ENCODE measurements at places on chromosomes 4 and X.

DNA sequence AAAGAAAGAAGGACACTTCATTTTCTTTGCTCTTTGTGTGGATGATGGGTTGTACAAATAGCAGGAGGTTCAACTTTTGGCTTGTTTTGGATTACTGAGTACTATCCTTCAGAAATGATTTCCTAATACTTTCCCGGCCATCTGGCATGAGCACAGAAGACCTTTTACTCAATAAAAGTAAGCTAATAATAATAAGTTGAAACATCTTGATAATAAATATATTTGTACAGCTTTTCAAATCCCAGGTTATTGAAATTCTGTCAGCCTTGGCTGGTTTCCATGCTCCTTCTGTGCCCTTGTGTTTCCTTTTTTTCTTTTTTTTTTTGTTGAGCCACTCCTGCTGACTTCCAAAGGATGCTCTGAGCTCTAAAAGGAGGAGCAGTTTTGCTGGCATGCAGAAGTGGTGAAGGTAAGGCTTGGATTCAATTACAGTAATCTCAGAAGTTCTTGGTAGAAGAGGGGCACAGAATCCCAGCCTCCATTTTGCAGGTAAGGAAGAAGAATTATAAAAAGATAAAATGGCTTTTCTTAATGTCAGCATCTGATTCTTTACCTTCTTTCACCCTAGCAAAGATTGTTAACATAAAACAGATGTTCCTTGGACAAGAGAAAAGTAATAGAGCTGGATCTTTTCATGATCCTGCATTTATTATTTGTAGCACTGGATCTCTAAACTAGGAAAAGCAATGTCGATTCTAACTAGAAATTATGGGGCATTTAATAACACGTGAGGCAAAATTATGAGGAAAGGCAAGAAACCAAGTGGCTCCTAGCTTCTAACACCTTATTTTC is 31.9 kb downstream of the REPS2 start:
- H3K4me3 ChIP-seq, result no peak overlapping the region
- no peaks in the 10 kb centered on the region for H3K36me3 ChIP-seq
- peaks cover 7% of the 10 kb centered on the region for H3K27me3 ChIP-seq
- DNase-seq, result no peak

- H3K27me3 ChIP-seq, result peaks cover 16% of the 10 kb centered on the region
- H3K4me3 ChIP-seq, result no peak overlapping the region
- H3K36me3 ChIP-seq, result no peaks in the 10 kb centered on the region
- H3K27ac ChIP-seq, result no peak overlapping the region
These were observed 192.4 kb upstream of the RASGEF1B start for GRCh38 chr4:81664079-81664478.

- no peak overlapping the region for H3K4me3 ChIP-seq
- peaks cover 6% of the 10 kb centered on the region for H3K4me1 ChIP-seq
- H3K36me3 ChIP-seq, result no peaks in the 10 kb centered on the region
- DNase-seq, result no peak
These were observed 94.1 kb downstream of the BCOR start for GRCh38 chrX:40003428-40004245.

GRCh38 chr4:78001531-78001930 is 55.6 kb upstream of the FRAS1 start:
- H3K4me1 ChIP-seq, result no peaks in the 10 kb centered on the region
- H3K36me3 ChIP-seq, result peaks cover 1% of the 10 kb centered on the region
- no peak for DNase-seq

DNA sequence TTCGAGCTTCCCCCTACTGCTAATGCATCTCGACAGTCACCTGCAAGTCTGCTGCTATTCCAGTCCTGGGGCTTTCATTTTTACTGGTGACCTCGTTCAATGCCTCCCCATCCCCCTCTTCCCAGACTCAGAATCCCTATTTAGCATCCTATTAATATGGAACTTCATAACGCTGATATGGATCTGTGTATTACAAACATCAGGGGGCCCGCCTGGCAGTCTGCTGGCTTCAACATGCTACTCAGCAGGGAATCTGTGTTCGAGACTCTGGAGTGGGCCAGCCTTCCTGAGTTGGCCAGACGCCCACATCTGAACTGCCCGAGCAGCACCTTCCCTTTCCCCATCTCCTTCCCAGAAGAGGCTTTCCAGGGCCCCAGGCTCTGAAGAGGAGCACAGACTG is 173.9 kb upstream of the PPARGC1A start:
- no peak overlapping the region for H3K4me3 ChIP-seq
- no peak overlapping the region for H3K27ac ChIP-seq
- H3K27me3 ChIP-seq, result no peaks in the 10 kb centered on the region

DNA sequence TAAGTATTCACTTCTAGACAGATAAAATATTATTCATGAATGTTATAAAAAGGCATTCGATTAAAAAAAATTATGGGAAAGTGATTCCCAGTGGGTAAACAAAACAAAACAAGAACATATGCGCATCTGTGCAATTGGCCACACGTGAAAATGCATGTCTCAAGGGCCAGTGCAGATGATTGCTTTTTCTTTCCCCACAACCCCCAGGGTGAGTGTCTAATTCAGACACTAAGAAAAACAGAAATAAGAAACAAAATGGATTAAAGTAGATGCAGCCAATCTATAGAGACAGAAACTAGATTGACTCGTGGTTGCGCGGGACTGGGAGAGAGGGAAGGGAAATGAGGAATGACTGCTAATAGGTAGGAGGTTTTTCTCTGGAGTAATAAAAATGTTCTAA is 49.5 kb downstream of the GPM6A start:
- H3K36me3 ChIP-seq, result no peaks in the 10 kb centered on the region
- H3K4me3 ChIP-seq, result no peak overlapping the region
- H3K27me3 ChIP-seq, result no peaks in the 10 kb centered on the region

GRCh38 chrX:103554687-103555424 is 30.5 kb upstream of the TCEAL4 start:
- peaks cover 6% of the 10 kb centered on the region for H3K4me1 ChIP-seq
- H3K36me3 ChIP-seq, result peaks cover 6% of the 10 kb centered on the region
- peak overlapping the region; percentile 84 for H3K4me3 ChIP-seq

GRCh38 chr4:83262682-83263081 is 21.9 kb downstream of the COQ2 start:
- H3K27me3 ChIP-seq, result no peaks in the 10 kb centered on the region
- no peak for DNase-seq
- H3K36me3 ChIP-seq, result peaks cover 4% of the 10 kb centered on the region
- no peak overlapping the region for H3K4me3 ChIP-seq

DNA sequence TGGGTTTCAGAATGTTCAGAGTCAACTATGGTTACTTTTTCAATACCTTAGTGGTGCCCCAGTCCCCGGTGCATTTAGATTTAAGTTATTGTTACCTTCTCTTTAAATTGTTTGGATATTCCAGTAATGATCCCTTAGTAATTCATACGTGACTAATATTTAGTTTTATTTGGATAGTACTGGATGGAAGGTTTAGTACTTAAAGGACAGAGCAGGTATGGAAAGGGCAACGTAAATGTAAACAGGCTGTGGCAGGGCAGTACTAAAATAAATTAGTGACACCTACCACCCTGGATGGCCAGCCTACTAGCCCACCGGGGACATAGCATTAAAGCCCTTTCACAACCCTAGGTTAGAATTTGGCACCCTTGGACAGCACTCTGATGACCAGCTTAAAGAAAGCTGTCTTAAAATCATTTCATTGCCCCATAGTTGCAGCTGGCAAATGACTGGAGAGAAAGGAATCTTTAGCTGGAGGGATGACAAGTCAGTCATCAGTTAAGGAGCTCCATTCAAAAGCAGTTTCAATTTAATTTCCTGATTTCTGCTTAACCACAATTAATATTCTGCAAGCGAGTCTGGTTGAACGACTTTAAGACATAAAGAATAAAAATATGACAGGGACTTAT is 16.4 kb downstream of the PLP1 start:
- H3K4me3 ChIP-seq, result no peak overlapping the region
- H3K4me1 ChIP-seq, result no peaks in the 10 kb centered on the region
- H3K36me3 ChIP-seq, result peaks cover 1% of the 10 kb centered on the region
- no peak for DNase-seq
